ENCODE measurements at places on chromosomes 4 and X.

DNA sequence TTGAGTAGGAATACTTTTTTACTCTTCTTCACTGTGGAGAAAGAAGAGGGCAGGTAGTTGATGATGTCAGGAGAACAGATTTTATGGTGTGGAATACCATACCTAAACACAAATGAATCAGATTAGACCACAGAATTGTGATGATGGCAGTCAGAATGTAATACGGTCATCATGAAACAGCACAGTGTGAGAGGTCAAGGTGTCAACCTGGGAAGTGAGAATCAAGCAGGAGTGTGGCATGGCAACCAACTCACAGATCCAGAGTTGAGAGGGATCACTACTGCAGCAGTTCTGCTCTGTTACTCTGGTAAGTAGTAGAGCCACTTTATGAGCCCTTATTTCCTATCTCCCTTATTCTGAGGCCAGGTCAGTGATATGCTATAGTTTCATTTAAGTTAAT is 27.7 kb downstream of the METTL14 start:
- no peak for DNase-seq

- peak; percentile 11 for DNase-seq
Measured at GRCh38 chrX:150361070-150361776, 1.9 kb upstream of the MAMLD1 start.

GRCh38 chr4:154208424-154208823 is 283.2 kb downstream of the DCHS2 start:
- no peak for DNase-seq

DNA sequence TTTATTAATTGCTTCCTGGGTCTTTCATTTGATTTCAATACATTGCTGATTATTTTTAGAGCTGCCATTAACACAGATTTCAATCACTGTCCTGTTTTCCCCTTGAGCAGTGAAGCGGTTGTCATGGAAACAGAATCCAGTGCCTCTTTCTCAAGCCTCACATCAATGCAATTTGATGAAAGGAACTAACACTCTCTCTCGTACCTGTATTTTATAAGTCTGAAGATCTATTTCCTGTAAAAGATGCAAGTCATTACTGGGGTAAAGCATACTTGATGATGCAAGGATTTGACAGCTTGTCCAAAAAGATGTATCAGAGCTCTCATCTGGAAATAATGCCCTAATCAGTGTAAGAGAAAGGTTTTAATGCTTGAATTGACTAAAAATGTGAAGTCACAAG is 17.9 kb upstream of the GASK1B start:
- DNase-seq: no peak

GRCh38 chr4:60709061-60709460 is 491.1 kb upstream of the ADGRL3 start:
- no peak for DNase-seq

GRCh38 chr4:19927381-19927780 is 324.3 kb upstream of the SLIT2 start:
- DNase-seq: no peak

GRCh38 chr4:53156896-53157295 is 209.0 kb downstream of the SCFD2 start:
- DNase-seq: no peak

DNA sequence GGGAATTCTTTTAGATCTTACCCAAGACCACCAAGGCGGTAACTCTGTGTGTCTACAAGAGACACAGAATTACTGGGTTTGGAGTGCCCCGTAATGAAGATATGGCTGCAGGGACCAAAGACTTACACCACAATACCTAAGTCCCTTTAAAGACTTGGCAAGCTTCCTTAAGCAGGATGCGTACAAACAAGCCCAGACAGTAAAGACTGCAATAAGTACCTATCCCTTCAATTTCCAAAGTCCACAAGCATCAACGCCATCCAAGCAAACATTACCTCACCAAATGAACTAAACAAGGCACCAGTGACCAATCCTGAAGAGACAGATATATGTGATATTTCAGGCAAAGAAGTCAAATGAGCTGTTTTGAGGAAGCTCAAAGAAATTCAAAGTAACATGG is 42.3 kb upstream of the RNF128 start:
- DNase-seq: no peak

DNA sequence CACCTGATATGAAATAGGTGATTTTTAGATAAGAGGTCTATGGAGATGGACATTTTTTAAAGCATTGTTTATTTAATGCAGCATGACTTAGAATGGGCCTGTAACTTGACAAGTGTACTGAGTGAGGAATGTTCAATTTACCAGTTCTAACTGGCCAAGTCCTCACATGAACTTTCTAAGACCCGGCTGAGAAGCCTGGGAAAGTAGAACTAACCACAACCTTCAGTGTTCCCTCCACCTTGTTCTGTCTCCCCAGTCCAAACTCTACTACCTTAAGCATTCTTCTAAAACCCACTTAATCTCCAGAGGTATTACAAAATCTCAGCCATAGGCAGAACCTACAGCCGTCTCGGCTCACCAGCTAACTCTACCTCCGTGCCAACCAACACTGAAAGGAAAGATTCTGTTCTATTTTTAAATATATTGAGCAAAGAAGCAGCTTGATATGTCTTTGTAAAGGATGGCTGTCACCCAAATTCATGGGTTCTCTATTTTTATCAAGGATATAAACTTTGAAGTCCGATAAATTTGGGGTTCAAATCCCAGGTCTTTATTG is 6.8 kb downstream of the PPARGC1A start:
- DNase-seq: no peak

GRCh38 chr4:121765971-121766538 is 1.1 kb upstream of the SMIM43 start:
- DNase-seq: no peak

- DNase-seq: no peak
Measured at GRCh38 chr4:86972997-86973396, 38.2 kb downstream of the AFF1 start.

DNA sequence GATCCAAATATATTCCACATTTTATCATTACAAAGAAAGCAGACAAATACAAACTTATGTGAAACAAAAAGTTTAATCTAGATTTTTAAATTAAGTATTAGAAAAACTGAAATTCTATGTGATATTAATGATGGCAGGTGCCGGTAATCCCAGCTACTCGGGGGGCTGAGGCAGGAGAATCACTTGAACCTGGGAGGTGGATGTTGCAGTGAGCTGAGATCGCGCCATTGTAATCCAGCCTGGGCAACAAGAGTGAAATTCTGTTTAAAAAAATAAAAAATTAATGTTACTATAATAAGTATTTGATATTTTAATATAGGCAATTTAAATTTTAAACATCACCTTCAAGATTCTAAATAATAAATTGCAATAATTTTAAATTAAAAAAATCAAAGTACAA is 400.6 kb downstream of the PABPC4L start:
- no peak for DNase-seq

DNA sequence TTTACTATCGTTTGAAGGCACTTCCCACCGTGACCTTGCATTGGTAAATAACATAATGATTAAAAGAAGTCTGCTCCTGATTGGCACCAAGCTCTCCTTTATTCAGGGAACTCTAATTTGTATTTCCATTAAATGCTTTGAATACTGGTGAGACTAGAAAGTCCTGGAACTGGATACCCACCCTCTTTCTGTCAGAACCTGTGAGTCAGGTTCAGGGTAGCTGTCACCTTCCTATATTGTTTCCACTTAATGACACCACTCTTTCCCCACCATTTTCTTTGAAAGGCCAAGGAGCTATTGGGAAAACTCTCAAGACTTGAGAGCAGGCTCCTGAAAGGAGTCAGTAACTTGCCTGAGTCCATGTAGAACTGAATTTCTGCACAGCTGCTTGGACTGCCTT is 55.9 kb upstream of the RASSF6 start:
- DNase-seq: no peak

- DNase-seq: no peak
Measured at GRCh38 chr4:4477391-4477790, 64.5 kb downstream of the STX18 start.

GRCh38 chr4:6126971-6127745 is 73.2 kb downstream of the JAKMIP1 start:
- DNase-seq: no peak

DNA sequence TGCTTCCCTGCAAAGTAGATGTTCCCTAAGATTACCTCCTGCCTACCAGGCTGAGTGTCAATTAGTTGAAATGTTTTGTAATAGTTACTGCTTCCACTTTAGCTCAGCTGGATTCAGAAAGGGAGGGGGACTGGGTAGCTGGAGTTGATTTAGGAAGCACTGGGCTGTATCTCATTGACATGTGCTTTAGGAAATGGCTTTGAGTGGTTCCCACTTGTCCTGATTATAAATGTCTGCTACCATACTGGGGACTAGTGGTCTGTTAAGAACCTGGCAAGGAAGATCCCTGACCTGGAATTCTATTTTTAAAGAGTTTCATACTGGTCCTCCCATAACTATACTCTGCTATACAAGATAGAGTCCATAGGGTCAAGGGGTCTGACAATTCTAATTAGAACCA is 363.9 kb upstream of the PPP1R2C start:
- no peak for DNase-seq

- no peak for DNase-seq
Measured at GRCh38 chr4:105679186-105679585, 29.3 kb downstream of the INTS12 start.

DNA sequence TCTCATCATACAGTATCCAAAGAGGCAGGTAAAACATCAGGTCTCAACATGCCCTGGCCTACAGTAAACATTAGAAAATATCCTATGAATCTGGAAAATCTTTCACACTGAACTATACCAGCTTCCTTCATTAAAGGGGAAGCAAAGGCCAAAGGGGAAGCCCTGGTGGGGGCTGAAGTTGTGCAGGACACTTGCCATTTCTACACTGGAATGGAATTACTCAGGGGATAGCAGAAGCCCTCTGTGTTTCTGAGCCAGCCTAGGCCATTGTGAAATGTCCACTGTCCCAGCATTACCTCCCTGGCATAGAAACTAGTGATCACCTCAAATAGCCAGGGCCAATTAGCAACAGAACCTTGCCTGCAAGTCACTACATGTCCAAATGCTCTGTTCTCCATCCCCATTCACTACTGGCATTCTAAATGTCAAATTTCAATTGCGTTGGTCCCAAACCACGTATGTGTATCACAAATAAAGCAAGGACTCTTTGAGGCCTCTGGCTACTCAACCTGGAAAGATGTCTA is 429.9 kb downstream of the AFF2 start:
- DNase-seq: no peak

DNA sequence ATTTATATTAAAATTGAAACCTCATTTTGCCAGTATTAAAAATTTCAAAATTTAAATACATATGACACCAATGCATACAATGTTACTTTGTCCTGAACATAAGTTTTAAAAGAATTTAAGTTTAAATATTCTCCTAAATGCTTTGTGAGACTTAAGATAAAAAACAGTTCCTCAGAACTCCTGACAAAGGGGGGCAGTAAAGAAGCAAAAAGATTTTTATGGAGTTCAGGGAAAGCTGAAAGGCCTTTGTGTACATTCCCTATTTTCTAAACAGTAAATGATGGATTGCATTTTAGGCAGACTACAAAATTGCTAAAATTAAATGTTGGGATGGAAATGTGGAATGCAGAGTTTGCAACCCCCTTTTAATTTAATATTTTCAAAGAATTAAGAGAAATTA is 81.7 kb downstream of the SNCA start:
- no peak for DNase-seq

- no peak for DNase-seq
Measured at GRCh38 chr4:155197757-155198156, 10.7 kb upstream of the NPY2R start.

- DNase-seq: no peak
Measured at GRCh38 chr4:143488687-143489086, 24.8 kb upstream of the SMARCA5 start.

DNA sequence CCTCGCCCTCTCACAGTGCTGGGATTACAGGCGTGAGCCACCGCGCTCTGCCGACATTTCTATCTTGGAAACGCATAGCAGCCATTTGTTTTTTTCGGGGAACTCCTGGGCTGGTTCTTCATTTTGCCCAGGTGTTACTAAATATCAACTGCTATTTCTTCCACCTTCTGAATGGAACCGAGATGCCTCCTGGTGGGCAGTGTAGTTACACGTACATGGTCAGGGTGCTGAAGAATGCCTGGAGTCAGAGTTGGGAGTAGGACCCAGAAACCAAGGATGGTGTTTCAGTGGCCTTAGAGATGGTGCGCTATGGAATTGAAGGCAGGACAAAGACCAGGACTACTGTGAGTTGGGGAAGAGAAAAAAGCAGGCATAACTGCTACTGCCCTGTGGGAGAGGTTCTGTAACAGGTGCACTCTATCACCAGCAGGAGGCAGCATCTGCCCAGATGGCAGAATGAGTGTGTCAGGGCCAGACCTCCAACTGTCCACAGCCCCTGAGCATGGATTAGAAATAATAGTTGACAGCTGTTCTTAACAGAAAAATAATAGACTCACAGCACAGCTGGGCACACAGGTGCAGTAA is 81.7 kb downstream of the ZC4H2 start:
- DNase-seq: no peak

- DNase-seq: no peak
Measured at GRCh38 chr4:183354219-183354618, 32.0 kb upstream of the CLDN24 start.

DNA sequence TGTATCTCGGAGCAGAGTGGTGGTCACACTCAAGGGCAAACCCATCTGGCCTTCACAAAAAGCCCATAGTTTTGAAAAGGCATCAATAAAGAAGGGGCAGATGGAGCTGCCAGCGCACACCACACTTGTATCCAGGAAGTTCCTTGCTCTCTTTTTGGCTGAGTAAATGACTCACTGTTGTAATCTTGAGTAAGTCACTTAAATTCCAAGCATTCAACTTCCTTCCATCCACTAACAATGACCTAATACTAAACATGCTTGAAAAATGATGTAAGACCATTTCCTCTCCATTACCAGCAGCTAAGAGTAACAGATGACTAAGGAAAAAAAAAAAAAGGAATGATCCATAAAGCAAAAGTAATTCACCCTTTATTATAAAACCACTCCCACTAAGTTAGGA is 32.4 kb upstream of the MYOZ2 start:
- DNase-seq: no peak

DNA sequence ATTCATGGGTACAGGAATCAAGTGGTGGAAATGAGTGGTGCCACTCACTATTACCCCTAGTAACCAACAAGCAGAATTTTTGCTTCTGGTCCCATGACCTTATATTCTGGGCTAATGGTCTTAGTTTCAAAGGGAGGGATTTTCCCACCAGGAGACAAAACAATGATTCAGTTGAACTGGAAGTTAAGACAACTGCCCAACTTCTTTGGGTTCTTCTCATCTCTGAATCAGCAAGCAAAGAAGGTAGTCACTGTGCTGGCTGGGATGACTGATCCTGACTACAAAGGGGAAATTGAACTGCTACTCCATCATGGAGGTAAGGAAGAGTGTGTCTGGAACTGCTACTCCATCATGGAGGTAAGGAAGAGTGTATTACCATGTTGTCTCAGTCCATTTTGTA is 87.2 kb downstream of the IL13RA2 start:
- no peak for DNase-seq

DNA sequence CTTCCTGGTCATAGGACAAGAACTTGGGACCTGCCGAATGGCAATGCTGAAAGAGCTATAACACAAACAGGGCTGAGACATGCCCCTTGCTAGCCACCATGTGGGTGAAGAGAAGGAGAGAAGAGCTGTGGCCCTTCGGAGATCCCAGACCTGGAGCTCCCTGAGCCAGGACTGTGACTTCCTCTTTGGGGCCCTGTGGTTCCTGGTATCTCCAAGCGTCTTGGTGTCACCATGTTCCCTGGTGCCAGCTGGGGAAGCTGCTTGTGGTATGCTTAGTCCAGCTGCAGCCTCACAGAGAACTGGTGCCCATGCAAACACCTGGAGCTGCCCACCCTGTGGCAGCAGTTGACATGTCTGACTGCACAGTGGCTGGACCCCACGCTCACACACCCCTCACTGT is 68.5 kb downstream of the NDNF start:
- DNase-seq: no peak

- DNase-seq: no peak
Measured at GRCh38 chrX:63529961-63530360, 178.8 kb upstream of the SPIN4 start.

GRCh38 chr4:88722276-88722780 is 24.7 kb upstream of the NAP1L5 start:
- DNase-seq: no peak
